ENCODE measurements at places on chromosomes 12 and 14.
A peak's percentile ranks its signal among the peaks of the same experiment; 100 is the strongest.

- no peak for DNase-seq
These were observed 3.2 kb upstream of the KRT7 start for GRCh38 chr12:52229836-52230343.

- DNase-seq = no peak
These were observed 275.2 kb upstream of the CRY1 start for GRCh38 chr12:107368586-107368985.

- DNase-seq = peak; percentile 71
These were observed 117.7 kb upstream of the NCOR2 start for GRCh38 chr12:124684971-124685688.

- peak; percentile 33 for DNase-seq
These were observed 9.6 kb upstream of the RPAP3 start for GRCh38 chr12:47715393-47715876.

DNA sequence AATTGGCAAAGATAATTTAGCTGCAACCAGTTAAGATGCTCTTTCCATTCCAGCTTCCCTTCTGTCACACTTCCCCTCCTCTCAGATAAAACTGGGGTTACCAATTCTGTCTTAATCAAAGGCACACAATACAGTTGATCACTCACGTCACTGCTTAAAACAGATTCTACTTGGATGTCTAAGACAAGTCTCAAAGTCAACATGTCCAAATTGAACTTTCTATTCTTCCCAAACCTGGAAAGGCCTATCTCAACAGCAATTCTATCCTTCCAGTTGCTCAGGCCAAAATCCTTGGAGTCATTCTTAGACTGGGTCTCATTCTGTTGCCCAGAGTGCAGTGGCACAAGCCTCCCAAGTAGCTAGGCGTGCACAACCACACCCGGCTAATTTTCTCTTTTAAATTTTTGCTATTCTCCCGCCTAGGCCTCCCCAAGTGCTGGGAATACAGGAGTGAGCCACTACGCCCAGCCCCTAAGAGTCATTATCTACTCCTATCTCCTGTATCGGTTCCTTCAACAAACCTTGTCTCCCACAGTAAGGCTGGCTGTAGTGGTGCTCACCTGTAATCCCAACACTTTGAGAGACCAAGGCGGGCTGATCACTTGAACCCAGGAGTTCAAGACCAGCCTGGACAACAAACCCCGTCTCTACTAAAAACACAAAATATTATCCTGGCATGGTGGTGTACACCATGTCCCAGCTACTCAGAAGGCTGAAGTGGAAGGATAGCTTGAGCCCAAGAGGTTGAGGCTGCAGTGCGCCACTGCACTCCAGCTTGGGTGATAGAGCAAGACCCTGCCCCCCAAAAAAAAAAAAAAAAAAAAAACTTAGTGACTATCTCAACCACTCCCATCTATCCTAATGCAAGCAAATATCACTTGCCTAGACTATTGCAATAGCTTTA lies 4.7 kb downstream of the RPS29 start:
- no peak for DNase-seq

DNA sequence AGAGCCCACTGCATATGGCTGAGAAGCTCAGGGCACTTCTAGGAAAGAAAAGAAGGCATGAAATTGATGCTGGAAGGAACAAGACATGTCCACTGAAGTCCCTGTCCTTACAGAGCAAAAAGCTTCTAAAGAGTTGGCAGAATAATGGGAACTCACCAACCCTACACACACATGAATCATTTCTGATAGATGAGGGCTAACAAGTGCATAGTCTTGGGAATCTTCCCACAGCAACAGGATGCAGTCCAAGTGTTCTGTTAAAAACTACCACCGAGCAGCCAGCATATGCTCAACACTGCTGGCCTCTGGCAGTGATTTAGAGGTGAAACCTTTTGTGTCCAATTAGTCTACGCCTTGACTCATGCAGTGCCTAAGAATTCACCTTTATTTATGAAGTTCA lies 44.8 kb downstream of the RHOJ start:
- no peak for DNase-seq

DNA sequence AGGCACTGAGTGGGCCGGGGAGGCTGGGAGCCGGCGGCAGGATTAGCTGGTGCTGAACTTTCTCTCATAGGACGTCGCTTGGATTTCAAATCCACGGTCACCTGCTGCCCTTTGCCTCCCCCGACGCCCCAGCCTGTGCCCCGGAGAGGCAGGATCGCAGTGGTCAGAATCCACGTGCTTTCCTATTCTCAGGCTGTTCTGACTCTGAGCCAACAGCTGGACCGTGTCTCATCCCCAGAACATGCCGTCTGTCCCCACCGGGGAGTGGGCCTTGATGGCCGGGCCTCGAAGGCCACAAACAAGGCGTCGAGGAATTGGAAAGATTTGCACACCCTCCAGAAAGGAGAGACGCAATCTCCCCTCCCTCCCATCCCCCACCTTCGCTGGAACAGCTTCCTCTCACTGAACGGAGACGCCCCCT lies 18.5 kb upstream of the MLXIP start:
- no peak for DNase-seq

DNA sequence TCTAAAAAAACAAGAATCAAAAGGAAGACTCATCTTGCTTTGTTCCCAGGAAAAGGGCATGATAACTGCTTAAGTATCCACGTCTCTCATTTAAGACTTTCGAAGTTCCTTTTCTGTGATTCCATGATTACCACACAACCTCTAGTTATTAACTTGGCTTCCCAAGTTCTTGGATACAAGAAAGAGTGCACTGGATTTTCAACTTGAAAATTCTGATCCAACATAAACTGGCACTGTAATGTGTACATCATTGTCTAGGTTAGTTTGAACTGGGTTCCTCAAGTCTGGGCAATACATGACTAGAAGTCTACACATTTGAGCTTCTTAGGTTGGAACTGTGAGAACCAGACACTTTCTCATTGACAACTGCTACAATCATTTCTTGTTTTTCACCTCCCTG lies 1.6 kb downstream of the KLHL28 start:
- DNase-seq = no peak

GRCh38 chr12:24534622-24535021 lies 414.3 kb downstream of the BCAT1 start:
- no peak for DNase-seq

DNA sequence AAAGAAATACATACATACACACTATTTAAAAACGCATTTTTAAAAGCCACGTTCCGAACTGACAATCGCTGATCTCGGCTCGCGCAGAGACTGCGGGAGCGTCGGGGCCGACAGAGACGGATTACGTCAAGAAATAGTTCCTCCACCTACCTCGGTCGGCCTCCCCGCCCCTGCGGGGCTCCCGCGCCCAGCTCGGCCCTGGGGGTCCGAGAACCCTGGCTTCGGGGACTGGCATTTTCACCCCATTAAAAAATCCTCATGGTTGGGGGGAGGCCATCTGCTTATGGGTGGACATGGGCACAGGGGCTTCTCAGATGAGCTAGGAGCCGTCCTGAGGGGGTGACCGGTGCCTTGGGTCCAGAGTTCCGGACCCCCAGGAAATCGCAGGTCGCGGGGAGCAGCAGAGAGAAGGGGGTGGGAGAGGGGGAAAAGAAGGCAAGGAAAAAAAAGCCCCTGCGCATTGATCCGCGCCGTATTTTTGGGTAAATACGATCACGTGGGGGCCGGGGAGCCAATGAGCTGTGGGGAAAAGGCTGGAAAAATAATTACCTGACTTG lies 324 bp upstream of the HOXC9 start:
- peak; percentile 45 for DNase-seq

DNA sequence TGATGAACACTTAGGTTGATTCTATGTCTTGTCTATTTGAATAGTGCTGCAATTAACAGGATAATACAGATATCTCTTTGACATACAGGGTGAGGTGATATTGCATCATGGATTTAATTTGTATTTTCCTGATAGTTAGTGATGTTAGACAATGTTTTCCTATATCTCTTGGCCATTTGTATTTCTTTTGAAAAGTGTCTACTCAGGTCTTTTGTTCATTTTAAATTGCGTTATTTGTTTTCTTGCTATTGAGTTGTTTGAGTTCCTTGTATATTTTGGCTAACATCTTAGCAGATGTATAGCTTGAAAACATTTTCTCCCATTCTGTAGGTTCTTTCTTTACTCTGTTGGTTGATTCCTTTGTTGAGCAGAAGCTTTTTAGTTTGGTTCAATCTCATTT lies 460.6 kb downstream of the CCDC91 start:
- no peak for DNase-seq

- DNase-seq = no peak
These were observed 329.8 kb upstream of the TMPO start for GRCh38 chr12:98185606-98186005.

DNA sequence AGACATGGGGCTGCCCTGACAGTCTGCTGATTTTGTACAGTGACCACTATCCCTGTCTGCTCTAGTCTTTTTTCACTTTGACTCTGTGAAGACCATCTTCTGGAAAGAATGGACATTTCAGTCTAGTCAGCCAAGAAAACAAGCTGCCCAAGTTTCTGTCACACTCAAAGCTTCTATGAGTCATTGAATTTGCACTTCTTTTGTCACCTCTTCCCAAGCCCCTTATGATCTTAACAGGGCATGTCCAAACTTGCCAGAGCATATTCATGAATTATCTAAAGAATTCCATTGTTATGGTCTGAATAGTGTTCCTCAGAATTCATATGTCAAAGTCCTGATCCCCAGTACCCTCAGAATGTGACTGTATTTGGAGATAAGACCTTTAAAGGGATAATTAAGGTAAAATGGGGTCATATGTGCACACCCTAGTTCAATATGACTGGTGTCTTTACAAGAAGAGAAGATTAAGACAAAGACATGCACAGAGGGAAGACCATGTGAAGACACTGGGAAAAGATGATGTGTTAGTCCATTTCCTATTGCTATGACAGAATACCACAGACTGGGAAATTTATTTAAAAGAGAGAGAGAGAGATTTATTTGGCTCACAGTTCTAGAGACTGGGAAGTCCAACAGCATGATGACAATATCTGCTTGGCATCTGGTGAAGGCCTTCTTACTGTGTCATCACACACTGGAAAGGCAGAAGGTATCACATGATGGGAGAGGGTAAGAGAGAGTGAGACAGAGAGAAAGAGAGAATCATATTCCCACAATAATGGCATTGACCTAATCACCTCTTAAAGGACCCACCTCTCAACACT lies 242.6 kb downstream of the BTG1 start:
- DNase-seq = no peak

DNA sequence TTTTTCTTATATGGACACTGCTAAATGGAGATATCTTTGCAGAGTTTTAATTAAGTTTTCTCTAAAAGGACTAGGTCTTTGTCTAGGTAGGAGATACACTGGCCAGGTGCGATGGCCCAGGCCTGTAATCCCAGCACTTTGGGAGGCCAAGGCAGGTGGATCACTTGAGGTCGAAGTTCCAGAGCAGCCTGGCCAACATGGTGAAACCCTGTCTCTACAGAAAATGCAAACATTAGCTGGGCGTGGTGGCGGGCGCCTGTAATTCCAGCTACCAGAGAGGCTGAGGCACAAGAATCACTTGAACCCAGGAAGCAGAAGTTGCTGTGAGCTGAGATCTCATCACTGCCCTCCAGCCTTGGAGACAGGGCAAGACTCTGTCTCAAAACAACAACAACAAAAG lies 17.1 kb upstream of the CERS5 start:
- DNase-seq = no peak

GRCh38 chr12:13082861-13083260 lies 20.6 kb downstream of the GSG1 start:
- DNase-seq = no peak

DNA sequence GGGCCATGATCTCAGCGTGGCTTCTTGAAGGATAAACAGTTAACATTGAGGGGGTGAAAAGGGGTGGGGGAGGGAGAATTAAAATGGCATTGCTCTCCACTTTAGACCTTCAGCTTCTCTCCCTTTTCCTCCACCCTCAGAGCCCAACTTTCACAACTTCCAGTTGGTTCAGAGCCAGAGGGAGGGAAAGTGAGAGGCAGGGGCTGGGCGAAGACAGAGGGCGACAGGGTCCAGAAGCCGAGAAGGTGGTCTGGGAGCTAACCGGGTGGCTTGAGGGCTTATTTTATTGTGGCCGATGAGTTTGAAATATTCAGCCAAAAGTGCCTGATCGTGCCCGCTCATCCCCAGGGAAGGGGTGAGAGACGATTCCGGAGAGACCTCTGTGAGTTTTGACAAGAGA lies 4.1 kb downstream of the BMP4 start:
- DNase-seq = no peak

GRCh38 chr12:68321140-68321539 lies 11.0 kb downstream of the MDM1 start:
- DNase-seq = no peak

DNA sequence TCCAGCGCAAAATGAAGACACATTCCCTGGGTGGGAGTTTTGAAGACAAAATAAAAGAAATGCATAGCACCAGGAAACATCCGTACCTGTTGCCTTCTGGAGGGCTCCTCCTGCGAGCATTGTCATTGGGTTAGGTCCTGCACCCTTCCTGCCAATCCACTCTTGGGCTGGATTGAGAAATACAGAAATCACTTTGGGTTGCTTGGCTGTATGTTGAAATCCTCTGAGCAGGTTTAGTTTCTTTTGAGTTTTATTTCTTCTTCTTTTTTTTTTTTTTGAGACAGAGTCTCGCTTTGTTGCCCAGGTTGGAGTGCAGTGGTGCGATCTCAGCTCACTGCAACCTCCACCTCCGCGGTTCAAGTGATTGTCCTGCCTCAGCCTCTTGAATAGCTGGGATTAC lies 67.6 kb downstream of the ARF6 start:
- DNase-seq = no peak

GRCh38 chr12:99370421-99371138 lies 277.0 kb upstream of the GARIN6 start:
- DNase-seq = no peak

DNA sequence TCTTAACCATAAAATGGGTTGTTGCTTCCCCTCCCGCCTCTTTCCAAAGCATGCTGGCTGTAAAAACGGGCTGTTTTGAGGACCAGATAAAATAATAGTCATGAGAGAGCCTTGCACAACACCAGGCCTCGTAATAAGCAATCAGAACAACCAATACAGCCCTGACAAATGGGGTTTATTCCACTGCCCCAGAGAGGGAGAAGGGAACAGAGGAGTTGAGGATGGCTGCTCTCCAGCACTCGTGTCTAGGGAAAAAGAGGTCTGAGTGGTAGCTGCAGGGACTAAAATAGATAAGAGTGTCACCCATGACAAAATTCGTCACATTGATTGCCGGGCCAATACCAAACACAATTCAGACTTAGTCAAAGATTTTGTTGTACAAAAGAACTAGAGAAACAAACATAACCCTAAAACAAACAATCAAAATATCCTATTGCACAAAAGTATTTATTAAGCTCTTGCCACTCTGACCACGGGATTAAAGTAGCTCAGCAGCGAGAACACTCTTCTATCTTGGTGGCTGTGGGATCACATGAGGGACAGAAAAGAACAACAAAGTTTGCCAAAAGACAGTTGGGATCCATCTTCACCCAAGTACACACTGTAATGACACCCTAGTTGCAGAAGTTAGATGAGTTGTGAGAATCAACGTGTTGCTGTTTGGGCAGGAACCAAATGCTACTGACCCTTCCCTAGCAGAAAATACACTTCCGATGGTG lies 188.0 kb downstream of the FOXN3 start:
- no peak for DNase-seq

- DNase-seq = peak; percentile 94
These were observed 19.8 kb upstream of the PZP start for GRCh38 chr12:9227950-9228349.

All from foreskin melanocyte (primary cell).